ENCODE measurements at places on chromosomes 5 and 9. TPM values are rescaled to one million over a fixed set of nuclear protein-coding genes. Genes with fewer than 3 reads are reported as not detected.
A peak's percentile ranks its signal among the peaks of the same experiment; 100 is the strongest.

- H3K4me1 ChIP-seq = no peaks in the 10 kb centered on the region
- no peak for DNase-seq
- H3K4me3 ChIP-seq = peak overlapping the region; percentile 40
- no peaks in the 10 kb centered on the region for H3K27me3 ChIP-seq
- no peaks in the 10 kb centered on the region for H3K36me3 ChIP-seq
Observed at GRCh38 chr9:86099701-86100364, 475 bp upstream of the GOLM1 start.

DNA sequence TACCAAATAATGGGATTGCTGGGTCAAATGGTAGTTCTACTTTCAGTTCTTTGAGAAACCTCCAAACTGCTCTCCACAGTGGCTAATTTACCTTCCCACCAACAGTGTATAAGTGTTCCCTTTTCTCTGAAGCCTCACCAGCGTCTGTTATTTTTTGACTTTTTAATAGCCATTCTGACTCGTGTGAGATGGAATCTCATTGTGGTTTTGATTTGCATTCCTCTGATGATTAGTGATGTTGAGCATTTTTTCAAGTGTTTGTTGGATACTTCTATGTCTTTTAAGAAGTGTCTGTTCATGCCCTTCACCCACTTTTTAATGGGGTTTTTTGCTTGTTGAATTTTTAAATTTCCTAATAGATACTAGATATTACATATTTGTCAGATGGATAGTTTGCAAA, 28.4 kb upstream of the SUSD1 start:
- no peak overlapping the region for H3K27ac ChIP-seq
- DNase-seq = no peak
- H3K36me3 ChIP-seq = no peaks in the 10 kb centered on the region
- no peaks in the 10 kb centered on the region for H3K27me3 ChIP-seq
- no peaks in the 10 kb centered on the region for H3K4me1 ChIP-seq
- H3K4me3 ChIP-seq = no peak overlapping the region

GRCh38 chr5:56314529-56314928, 81.4 kb upstream of the ANKRD55 start:
- H3K4me3 ChIP-seq = no peak overlapping the region
- no peak overlapping the region for H3K27ac ChIP-seq
- no peaks in the 10 kb centered on the region for H3K36me3 ChIP-seq

DNA sequence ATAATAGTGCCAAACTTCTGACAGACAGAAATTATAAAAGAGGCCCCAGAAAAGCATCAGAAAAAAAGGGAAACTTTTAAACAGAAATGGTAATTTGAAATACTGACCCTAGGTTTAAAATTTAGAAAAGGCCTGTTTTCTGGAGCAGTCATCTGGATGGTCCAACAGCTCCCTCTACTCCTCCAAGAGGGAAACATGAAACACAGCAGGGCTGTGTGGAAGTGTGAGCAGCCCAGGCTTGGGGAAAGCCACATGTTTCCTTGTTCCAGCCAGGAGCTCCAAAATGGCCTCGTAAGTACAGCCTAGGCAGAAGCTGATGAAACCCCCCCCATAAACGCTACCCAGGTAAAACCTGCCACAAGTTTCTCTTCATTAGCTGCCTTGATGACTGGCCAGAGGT, 499.3 kb upstream of the ADAMTS16 start:
- H3K36me3 ChIP-seq = no peaks in the 10 kb centered on the region
- no peaks in the 10 kb centered on the region for H3K4me1 ChIP-seq
- no peaks in the 10 kb centered on the region for H3K27me3 ChIP-seq

- H3K27ac ChIP-seq = no peak overlapping the region
- no peaks in the 10 kb centered on the region for H3K36me3 ChIP-seq
- DNase-seq = no peak
- H3K4me1 ChIP-seq = no peaks in the 10 kb centered on the region
- no peak overlapping the region for H3K4me3 ChIP-seq
Observed at GRCh38 chr5:106080535-106080934, 1590.2 kb downstream of the EFNA5 start.

- no peak overlapping the region for H3K4me3 ChIP-seq
- no peak for DNase-seq
- no peaks in the 10 kb centered on the region for H3K4me1 ChIP-seq
- no peaks in the 10 kb centered on the region for H3K36me3 ChIP-seq
Observed at GRCh38 chr5:174100490-174100889, 55.0 kb downstream of the NSG2 start.

DNA sequence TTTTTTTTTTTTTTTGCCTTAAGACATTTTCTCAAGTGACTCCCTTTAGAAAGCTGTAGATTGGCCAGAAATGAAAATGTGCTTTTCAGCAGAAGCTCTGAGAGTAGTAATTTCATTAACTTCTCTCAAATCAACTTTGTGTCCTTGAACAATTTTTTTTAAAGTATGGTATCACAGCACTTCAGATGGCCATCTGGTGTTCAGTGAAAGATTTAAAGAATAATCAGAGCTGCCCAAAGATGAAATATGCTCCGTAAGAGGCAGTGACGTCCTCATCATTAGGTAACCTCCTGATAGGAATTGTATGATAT, 43.0 kb upstream of the PCAT7 start:
- H3K4me1 ChIP-seq = peaks cover 5% of the 10 kb centered on the region
- no peaks in the 10 kb centered on the region for H3K36me3 ChIP-seq
- no peak for DNase-seq
- no peaks in the 10 kb centered on the region for H3K27me3 ChIP-seq
- H3K4me3 ChIP-seq = no peak overlapping the region

GRCh38 chr5:112546946-112547592, 128.0 kb upstream of the EPB41L4A start:
- no peaks in the 10 kb centered on the region for H3K27me3 ChIP-seq
- H3K27ac ChIP-seq = no peak overlapping the region
- no peaks in the 10 kb centered on the region for H3K36me3 ChIP-seq

DNA sequence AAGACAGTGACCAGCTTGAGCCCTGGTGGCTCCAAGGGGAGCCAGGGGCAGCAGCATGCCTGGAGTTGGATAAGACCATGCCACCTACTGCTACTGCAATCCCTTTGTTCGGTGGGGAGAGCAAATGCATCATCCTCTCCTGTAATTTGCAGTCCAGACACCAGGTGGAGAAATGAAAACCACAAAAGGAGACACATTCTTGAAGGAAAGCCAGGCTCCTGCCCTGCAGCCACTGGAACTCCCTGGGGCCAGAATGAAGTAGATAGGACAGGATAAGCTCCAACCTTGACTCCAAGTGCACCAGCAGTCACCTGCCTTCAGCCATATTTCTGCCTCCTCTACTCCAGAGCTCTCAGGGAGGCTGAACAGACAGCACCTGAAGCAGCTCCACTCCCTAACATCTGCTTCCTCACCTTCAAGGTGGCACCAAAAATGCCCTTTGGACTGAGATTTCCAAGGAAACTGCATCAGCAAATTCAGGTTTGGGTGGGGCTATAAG, 65.1 kb upstream of the IQGAP2 start:
- H3K36me3 ChIP-seq = no peaks in the 10 kb centered on the region
- no peaks in the 10 kb centered on the region for H3K27me3 ChIP-seq
- H3K4me3 ChIP-seq = no peak overlapping the region
- peak; percentile 47 for DNase-seq

- H3K4me1 ChIP-seq = no peaks in the 10 kb centered on the region
- H3K4me3 ChIP-seq = no peak overlapping the region
- H3K36me3 ChIP-seq = no peaks in the 10 kb centered on the region
- H3K27ac ChIP-seq = no peak overlapping the region
- H3K27me3 ChIP-seq = no peaks in the 10 kb centered on the region
Observed at GRCh38 chr9:130981756-130982137, 27.2 kb upstream of the LAMC3 start.

DNA sequence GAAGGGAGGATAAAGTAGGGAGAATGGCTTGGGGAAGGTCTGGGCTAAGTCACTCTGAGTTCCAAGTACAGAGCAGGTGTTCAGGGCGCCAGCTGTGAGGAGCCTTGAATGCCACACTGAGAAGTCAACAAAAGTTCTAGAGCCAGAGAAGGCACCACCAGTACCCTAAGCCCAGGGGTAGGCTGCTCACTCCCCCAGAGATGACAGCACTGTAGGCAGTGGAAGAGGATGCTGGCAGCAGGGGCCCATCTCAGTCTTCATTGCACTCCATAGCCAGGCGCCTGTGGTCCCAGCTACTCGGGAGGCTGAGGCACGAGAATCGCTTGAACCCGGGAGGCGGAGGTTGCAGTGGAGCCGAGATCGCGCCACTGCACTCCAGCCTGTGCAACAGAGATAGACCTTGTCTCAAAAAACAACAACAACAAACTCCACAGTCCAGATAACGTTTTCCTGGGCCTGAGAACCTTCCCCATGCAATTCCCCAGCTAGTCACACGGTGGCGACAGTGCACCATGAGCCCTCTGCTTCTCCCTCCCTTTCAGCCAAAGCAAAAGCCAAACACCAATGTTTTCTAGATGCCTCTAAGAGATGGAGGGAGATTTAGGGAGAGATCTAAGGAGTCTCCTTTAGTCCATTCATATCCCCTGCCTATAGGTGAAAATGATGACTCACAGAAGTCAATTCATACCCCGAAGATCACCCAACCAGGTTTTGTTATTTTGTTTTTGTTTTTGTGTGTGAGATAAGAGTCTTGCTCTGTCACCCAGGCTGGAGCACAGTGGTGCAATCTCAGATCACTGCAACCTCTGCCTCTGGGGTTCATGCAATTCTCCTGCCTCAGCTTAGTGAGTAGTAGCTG, 19.8 kb upstream of the NSD1 start:
- H3K4me1 ChIP-seq = peaks cover 21% of the 10 kb centered on the region
- H3K27ac ChIP-seq = peak overlapping the region; percentile 24
- H3K36me3 ChIP-seq = no peaks in the 10 kb centered on the region
- no peaks in the 10 kb centered on the region for H3K27me3 ChIP-seq
- peak; percentile 94 for DNase-seq

DNA sequence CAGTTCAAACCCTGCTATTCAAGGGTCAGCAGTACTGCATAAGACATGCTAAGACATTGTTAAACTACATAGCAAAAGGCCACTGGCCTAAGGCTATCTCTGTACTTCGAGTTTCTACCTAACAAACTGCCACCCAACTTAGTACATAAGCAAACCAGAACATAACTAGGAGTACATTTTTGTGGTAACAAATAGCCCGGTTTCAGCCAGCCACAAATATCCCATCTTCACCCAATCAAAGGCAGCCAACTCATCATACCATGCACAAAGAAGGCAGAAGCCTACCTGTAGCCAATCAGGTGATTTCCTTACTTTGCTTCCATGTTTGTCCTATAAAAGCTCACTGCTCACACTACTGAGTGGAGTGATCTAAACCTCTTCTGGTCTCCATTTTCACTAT, 201.4 kb downstream of the SMARCA2 start:
- no peak overlapping the region for H3K4me3 ChIP-seq
- DNase-seq = no peak
- no peaks in the 10 kb centered on the region for H3K36me3 ChIP-seq
- no peak overlapping the region for H3K27ac ChIP-seq
- no peaks in the 10 kb centered on the region for H3K27me3 ChIP-seq

DNA sequence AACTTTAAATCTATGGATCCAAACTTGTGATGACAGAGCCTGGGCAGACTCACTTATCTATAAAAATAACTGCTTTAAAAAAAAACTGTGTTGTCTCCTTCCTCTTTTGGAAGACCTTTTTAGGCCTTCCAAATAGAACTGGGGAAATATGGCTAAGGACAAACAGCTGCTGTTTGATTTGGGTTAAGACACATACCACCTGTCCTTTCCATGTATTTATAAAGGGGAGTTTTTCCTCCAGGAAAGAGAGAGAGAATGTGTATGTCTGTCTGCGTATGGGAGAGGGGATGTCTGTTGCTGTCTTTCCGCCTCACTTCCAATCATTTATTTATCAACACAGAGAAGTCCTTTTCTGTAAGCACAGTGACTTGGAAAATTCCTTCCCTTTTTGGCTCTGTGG, 2.8 kb downstream of the ARHGEF37 start:
- no peak for DNase-seq
- H3K4me1 ChIP-seq = peaks cover 11% of the 10 kb centered on the region
- no peaks in the 10 kb centered on the region for H3K36me3 ChIP-seq
- no peaks in the 10 kb centered on the region for H3K27me3 ChIP-seq
- peak overlapping the region; percentile 56 for H3K27ac ChIP-seq

GRCh38 chr9:36492865-36493264, 79.8 kb upstream of the MELK start:
- DNase-seq = no peak
- H3K4me3 ChIP-seq = no peak overlapping the region
- H3K27me3 ChIP-seq = no peaks in the 10 kb centered on the region
- H3K27ac ChIP-seq = no peak overlapping the region
- H3K36me3 ChIP-seq = no peaks in the 10 kb centered on the region

DNA sequence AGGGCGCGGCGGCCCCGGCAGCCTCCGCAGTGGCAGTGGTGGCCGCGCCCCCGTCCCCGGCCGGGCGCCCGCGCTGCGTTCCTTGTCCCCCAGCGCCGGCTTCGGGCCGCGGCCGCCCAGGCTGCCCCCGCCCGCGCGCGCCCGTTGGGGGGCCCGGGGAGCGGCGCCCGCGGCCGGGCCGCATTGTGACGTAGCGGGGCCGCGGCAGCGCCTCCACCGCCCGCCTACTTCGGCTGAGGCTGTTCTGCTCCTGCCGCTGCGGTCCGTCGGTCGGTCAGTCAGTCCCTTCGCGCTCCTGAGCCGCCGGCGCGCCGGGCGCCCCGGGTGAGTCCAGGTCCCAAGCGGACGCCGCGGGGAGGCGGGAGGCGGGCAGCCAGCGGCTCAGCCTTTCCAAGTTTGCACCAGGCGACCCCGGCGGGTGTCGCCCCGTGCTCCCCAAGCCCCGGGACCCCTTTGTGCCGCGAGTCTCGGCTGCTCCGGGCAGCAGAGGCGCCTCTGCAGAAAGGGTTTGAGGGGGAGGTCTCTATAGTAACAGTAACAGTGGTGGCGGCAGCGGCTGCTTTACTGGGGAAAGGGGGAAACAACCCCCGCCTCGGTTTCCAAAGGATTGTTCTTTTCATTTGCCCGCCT, at the start of gene SNCAIP:
SNCAIP (plus strand) TSS at position 277 of the 630 bp plus-strand sequence. CDS start 78,898 bp downstream, outside the sequence.
- no peak within 1 kb of the TSS for H3K27ac ChIP-seq
- peak within 1 kb of the TSS; percentile 58 for H3K4me3 ChIP-seq
- DNase-seq = peak; percentile 33
- no peaks in the 10 kb centered on the region for H3K36me3 ChIP-seq

DNA sequence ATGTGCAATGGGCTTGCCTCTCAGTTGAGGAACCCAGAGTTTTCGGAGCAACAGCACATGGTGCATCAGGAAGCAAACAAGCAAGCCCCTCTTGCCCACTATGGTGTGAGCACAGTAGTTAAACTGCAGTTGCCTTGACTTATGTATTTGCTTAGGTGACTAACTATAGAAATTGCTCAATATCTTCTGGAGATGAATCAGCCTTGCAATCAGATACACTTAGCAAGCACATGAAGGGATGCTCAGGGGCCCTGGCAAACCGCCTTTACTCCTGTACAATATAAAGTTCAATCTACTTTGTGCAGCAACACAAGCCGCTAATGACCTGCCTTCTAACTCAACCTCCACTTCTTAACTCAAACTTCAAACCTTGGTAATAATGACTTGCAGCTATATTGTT, 581.7 kb upstream of the RIOK2 start:
- H3K27ac ChIP-seq = no peak overlapping the region
- H3K36me3 ChIP-seq = no peaks in the 10 kb centered on the region
- no peaks in the 10 kb centered on the region for H3K27me3 ChIP-seq

DNA sequence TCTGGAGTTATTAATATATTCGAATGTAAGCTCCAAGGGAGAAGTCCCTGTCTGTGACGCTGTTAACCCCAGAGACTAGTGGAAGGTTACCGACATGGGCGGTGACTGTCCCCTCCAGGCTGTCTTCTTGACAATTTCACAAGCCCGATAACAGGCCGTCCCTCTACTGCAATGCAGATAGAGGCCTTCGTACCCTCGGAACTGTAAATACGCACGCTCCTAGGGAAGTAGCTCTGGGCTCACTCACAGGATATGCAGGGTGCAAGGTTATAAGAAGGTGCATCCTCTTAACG, 680 bp upstream of the RFK start:
- no peaks in the 10 kb centered on the region for H3K36me3 ChIP-seq
- H3K4me3 ChIP-seq = peak overlapping the region; percentile 94
- no peaks in the 10 kb centered on the region for H3K27me3 ChIP-seq
- H3K4me1 ChIP-seq = peaks cover 4% of the 10 kb centered on the region

Gene GLRA1
- not detected for total RNA-seq

Gene PTGR1
- 135 TPM for total RNA-seq

Gene MORN5
- total RNA-seq = not detected

Gene NRARP
- 9.0 TPM for total RNA-seq

Gene CCDC112
- 1.6 TPM for total RNA-seq
